ENCODE measurements at places on chromosomes 7 and 10.
A peak's percentile ranks its signal among the peaks of the same experiment; 100 is the strongest.

DNA sequence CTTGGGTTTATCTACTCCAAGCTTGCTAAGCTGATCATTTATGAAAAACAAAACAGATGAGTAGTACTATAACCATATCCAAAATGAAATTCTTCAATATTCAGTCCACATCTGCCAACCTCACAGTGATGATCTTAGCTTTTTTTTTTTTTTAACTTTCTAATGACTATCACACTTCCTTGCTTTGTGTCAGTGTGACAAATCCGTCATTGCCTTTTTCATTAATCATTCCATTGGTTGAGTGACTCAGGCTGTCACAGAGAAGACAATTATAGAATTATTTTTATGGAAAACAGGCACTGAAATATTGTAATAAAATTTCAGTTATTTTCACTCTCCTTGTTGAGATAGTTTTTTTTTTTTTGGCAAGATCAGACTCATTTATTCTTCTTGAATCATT lies 70.7 kb downstream of the CPVL start:
- DNase-seq, result no peak

DNA sequence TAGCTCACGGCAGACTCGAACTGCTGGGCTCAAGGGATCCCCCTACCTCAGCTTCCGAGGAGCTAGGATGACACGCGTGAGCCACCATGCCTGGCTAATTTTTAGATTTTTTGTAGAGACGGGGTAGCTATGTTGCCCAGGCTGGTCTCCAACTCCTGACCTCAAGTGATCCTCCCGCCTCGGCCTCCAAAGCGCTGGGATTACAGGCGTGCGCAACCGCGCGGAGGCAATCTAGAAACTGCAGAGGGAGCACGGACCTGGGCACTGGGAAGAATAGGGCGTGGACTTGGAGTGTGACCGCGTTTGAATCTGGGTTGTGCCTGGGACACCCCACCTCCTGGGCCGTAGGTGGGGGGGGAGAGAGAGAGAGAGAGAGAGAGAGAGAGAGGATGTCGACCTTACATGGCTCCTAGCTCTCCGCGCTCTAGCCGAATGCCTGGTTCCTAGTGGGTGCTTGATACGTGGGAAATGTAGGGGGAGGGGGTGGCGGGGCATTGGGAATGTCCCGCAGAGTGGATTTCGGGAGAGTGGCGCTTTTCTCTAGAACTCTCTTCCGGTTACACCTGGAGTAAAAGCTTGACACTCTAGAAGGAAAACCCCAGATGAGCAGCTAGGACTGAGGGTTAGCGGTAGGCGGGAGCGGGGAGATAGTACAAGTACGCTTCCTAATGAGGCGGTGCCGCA lies 1.2 kb upstream of the MAP3K8 start:
- peak; percentile 60 for DNase-seq

DNA sequence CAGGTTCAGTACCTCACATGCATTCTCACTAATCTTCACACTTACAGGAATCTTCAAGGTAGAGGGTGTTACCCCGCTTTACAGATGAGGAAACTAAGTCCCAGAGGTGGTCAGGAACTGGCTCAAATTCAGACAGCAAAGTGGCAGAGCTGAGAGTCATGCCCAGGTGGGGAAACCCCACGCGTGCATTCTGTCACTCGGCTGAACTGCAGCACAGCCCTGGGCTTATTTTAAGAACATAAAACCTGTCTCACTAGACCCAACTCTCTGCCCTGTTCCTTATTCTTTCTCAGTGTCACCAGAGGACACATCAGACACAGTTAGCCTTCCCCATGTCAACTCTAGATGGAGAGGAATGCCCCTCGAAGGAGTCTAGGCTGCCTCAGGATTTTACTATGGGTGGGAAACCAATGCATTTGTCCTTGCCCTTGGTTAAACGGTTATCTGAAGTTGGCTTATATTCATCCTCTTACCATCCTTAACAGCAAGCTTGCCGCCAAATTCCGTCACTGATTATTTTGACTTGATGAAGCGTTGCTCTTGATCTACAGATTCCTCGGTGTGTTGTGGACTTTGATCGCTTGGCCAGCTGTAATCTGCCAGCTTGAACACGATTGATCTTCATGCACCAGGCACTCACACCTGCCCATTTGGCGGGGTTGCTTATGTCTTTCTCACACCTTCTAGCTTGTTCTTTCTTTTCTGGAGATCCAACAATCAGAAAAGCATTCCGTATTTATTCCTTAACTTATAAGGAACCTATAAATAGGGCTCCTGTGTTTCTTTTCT lies 627.9 kb downstream of the SDK1 start:
- DNase-seq, result no peak

- DNase-seq, result no peak
Observed at GRCh38 chr10:98055841-98056516, 25.6 kb upstream of the CRTAC1 start.

GRCh38 chr10:61612009-61612408 lies 50.7 kb upstream of the CABCOCO1 start:
- DNase-seq, result no peak

DNA sequence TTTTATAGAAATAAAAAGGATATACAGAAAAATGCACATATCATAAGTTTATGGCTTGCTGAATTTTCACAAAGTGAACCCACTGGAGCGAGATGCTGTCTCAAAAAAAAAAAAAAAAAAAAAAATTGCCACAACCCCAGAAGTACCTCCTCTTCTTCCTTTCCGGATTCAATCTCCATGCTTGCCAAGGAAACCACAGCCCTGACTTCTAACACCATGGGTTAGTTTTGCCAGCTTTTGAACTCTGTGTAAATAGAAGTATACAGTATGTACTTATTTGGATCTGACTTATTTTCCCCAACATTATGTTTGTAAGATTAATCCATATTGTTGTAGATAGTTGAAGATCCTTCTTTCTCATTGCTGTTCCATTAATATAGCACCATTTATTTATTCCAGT lies 40.0 kb downstream of the FANK1 start:
- no peak for DNase-seq
